ENCODE measurements at places on chromosomes 7 and 10.

- peak; percentile 45 for DNase-seq
These were observed 27.2 kb downstream of the ATE1 start for GRCh38 chr10:121900443-121901174.

DNA sequence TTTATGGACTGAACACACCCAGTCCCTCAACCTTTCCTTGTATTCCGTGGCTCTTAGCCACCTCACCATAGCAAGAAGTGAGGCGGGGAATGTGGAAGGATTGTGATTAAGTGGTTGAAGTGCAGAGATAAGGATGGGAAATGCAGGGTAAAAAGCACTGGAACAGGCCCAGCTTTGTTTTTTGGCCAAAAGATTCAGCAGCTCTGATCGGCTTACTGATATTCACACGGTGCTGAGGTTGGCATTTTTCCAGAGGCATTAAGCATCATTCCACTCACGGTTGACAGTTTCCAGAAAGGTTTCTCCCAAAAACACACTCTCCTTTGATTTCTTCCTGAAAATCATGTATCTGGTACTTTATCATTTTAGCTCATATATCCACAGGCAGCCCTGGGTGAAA is 544.2 kb downstream of the CNTNAP2 start:
- DNase-seq: no peak

DNA sequence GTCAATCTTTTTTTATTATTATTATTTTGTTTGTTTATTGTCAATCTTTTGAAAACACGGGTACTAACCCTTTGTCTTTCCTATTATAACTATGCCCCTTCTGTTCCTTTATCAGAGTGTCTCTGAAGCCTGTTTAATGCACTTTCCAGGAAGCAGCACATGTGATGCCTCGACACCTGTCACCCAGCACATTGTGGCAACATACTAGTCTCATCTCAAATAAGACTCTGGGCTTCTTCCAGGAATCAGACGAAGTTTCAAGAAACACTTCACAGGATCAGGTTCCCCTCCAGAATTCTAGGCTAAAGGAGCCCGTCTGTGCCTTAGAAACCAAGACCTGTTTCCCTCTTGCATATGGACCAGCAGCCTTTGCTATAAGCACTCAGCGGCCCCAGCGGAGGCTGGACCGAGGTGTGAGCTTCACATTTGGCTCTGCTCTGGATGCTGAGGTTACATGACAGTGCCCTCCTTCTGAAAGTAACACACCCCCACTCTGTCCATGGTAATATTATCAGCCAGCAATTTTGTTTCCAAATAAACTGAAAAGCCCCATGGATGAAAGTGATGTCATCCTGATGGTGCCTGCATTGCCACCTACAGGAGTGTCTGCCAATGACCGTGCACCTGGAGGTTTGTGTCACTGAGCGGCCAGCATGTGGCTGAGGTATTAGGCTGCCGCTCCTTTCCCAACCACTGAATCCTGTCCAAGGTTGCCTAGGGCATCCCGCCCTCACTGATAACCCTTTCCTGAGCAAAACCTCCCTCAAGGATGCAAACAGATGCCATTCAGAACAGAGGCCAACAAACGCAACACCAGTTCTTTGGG is 38.1 kb downstream of the MKI67 start:
- DNase-seq: no peak

GRCh38 chr7:120505770-120506169 is 232.8 kb downstream of the KCND2 start:
- no peak for DNase-seq

GRCh38 chr7:158109364-158110033 is 478.1 kb downstream of the PTPRN2 start:
- no peak for DNase-seq

- DNase-seq: no peak
These were observed 943 bp upstream of the SLC18A2 start for GRCh38 chr10:117239721-117240620.

DNA sequence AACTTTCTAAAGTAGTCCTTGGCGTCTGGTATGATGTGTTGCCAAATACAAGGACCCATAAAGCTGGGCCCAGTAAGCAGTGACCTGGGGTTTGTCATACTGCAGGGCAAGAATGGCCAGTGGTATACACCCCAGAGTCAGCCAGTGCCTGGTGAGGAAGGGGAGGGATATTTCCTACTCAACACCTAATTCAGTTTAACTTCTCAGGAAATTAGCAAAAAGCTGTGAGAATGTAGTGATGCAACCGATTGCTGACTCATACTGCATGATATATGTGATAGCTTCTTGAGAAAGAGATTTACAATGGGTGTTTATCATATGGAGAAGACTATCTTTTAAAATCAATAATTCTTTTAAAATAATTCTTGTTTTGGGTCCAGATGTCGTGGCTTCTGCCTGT is 889.3 kb upstream of the CELF2 start:
- DNase-seq: peak; percentile 27

GRCh38 chr10:58742141-58742540 is 229.5 kb downstream of the BICC1 start:
- DNase-seq: no peak

DNA sequence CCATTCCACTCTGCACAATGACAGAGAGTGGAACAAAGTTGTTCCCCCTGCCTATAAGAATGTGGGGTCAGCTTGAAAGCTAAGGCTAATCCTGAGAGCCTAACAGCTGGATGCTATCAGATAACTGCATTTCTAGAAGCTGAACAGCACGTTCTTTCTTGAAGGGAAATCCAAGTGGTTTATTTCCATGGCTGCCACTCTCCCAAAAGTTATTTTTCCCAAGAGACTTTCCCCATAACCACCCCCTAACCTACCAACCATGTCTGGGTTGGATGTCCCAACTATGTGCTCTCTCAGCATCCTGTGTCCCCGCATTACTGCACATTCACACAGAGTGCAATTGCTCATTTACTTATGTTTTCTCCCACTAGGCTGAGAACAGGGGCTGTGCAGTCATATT is 140.7 kb upstream of the ANKRD1 start:
- no peak for DNase-seq

DNA sequence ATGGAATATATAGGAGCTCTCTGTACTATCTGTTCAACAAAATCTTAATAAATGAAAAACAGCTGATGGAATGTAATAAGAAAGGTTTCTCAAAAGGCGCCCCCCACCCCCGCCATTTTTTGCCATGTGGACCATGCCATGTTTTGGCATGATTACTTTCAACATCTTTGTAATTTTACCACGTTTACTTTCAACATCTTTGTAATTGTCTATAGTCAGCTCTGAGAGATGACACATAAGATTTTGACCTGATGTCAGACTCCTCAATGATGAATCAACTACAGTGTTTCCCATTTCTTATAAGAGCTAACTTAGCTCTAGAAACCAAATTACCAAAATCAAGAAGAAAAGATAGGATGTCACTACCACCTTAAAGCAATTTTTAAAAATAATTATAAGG is 144.9 kb upstream of the AHR start:
- DNase-seq: no peak

- no peak for DNase-seq
These were observed 108.3 kb downstream of the ANK3 start for GRCh38 chr10:60281331-60281730.

- no peak for DNase-seq
These were observed 23.7 kb upstream of the LIMK1 start for GRCh38 chr7:74059681-74060588.

DNA sequence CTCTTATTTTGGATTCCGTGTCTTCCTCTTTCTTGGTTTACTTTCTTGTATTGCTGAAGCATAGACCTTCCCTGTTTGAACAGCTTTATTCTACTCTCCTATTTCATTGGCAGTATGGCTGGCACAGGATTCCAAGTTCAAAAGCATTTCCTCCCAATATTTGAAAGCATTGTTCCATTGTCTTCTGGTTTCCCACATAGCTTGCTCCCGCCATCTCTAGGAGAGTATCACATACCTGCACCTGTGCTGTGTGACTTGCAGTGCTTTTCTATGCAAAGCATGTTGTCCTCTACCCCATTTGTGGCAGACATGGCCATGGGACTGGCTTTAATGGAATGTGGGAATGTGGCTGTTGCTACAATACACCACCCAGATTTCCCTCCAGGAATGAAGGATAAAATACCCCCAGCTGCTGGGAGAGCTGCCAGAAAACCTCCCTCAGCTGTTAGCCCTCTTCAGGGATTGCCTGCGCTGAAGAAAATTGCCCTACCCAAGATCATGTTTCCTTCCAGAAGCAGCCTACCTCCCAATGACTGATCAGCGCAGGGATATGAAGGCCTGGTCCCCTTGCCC is 6.9 kb upstream of the MYOF start:
- no peak for DNase-seq

GRCh38 chr10:110317866-110318850 is 13.4 kb upstream of the SMNDC1 start:
- DNase-seq: no peak

GRCh38 chr10:44731283-44731682 is 179.9 kb upstream of the TMEM72 start:
- DNase-seq: no peak

- no peak for DNase-seq
These were observed 37.4 kb downstream of the USP54 start for GRCh38 chr10:73553761-73554160.

DNA sequence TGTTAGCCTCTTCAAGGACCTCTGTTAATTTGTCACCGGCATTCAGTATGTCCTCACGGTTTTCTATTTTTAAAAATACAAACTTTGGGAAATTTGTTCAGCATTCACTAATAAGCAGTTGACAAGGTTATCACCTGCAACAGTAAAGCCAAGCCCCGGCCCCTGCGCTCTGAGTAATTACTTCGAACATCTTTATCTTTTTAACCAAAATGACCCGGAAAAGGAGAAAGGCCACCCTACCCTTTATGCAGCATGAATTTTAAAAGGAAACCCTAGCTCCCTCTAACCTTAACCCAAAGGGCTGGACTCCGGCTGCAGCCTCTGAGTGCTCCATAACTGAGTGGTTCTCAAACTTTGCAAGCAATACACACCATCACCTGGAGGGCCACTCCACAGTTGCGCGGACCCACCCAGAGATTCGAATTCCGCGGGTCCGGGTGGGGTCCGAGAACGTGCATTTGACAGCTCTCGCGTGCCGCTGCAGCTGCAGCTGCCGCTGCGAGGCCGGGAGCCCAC is 940 bp downstream of the NSMCE4A start:
- DNase-seq: no peak

GRCh38 chr10:9437131-9437530 is 1382.6 kb downstream of the GATA3 start:
- DNase-seq: peak; percentile 12

DNA sequence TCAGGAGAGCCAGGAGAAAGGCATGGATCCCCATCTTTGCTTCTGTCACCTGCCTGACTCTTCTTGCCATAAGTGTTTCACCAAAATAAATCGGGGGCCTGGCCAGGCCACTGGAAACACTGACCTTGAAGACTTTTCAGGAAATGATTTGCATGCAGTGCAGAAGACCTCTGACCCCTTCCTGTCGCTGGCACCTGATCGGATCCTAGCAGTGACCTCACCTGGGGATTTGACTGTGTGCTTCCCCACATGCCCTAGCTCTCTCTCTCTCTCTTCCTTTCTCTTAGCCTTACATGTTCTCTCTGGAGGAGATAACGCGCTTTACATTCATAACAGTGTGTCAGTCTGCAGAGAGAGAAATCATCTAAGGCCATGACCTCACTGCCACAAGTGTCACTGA is 243.0 kb downstream of the PRPF18 start:
- DNase-seq: no peak

GRCh38 chr7:118072893-118073674 is 110.9 kb upstream of the LSM8 start:
- no peak for DNase-seq

All from fibroblast of skin of left quadriceps (primary cell).